ENCODE measurements at places on chromosomes 1 and 21.
A peak's percentile ranks its signal among the peaks of the same experiment; 100 is the strongest.

GRCh38 chr1:44261171-44261817, 48.0 kb downstream of the DMAP1 start:
- DNase-seq, result peak; percentile 20

DNA sequence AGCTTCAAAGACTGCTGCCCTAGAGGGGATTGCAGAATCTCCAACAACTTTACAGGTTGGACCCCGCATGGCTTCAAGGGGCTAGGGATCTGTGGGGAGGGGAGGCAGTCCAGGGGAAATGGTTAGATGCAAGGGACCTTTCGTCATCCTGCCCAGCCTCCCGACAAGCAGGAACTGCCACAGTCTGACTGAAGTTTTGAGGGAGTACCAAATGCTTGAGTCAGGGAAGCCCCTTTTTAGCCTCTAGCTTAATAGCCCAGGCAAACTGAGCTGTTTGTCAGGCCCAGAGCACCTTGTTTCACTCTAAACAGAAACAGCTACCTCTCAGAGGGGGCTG, 1.1 kb downstream of the TOR3A start:
- DNase-seq, result no peak

DNA sequence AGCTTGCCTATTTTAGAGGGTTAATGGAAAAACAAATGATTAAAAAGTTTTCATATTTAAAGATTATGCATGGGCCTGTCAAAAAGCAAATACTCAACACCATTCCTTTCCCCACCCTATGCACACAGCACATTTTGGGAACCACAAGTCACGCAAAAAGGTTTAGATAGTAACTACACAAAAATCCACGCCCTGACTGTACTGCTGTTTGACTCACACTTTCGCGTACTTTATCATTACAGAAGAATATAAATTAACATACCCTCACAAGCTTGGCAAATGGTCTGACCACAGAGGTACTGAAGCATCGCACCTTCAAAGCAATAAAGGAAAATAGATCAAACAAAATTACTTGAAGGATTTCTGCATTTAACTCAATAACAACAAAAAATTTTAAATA, 1.4 kb downstream of the ATP5PO start:
- DNase-seq, result no peak

DNA sequence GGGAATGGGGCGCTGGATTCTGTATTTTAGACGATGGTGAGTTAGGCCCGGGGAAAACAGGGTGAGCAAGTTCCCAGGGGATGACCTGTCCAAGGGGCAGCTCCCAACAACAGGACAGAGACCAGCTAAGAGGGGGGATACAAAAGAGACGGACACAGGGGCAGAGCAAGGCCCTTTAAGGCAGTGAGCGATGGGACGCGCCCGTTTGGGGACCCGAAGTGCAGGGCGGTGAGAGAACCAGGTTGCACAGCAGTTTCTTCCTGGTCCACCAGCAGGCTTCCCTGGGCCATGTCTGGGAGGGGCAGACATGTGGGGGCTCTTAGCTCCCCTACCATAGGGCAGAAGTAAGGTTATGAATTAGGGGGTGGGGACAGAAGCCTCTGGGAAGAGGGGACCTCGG, 22.0 kb downstream of the INAVA start:
- no peak for DNase-seq

- DNase-seq, result no peak
Observed at GRCh38 chr21:31623664-31624063, 35.8 kb upstream of the SOD1 start.

DNA sequence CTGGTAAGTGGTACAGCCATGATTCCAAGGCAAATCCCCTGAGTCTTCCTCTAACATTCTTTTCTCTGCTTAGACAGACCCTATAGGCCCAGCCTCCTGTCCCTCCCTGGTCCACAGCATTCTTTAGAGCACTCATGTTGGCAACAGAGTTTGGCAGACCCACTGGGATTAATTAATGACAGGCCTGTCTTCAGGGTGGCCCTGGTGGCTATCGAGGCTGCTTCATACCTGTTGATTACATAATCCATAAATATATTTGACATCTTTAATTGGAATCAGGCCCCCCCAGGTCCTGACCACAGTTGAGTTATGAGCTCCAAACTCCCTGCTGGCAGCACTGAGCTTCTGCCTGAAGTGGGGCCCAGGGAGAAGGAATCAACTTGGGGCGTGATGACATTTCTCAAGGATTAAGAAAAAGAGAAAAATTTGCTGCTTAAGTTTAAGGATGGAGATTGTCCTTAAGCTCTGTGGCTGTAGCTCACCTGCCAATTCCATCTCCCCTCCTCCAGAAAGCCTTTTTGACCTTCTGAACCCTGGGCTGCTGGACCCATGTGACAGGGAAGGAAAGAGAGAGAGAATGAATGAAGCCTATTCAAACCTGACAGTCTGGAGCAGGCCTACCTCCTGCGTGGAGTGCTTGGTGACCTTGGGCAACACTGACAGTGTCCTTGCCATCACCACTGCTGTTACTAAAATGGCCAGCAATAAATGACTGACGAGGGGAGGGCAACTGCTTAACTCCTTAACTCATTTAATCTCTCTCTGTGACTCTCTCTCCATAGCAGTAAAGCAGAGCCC, 156.6 kb downstream of the TRABD2B start:
- DNase-seq, result no peak

GRCh38 chr21:44982558-44983250, 42.9 kb downstream of the SLX9 start:
- no peak for DNase-seq

GRCh38 chr1:14027099-14027498, 327.1 kb downstream of the PRDM2 start:
- no peak for DNase-seq

- no peak for DNase-seq
Observed at GRCh38 chr1:224922404-224923164, 6.9 kb upstream of the DNAH14 start.

DNA sequence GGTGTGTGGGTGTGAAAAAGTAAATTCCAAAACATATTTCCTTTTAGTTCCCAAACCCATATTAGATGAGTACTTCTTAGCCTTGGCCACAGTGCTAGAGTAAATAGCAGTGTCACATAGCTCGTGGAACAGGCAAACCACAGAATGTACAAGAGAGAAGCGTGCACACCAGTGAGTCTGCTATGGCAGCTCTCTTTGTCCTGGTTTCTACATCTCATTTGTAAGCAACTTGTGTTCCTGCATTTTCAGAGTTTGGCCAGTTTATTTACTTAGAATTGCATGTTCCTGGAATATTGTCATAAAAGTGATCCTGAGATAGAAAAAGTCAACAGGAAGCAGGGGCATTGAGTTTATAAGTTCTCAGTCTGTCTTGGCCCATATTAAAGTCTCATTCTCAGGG, 142.1 kb downstream of the DHRS3 start:
- DNase-seq, result no peak

DNA sequence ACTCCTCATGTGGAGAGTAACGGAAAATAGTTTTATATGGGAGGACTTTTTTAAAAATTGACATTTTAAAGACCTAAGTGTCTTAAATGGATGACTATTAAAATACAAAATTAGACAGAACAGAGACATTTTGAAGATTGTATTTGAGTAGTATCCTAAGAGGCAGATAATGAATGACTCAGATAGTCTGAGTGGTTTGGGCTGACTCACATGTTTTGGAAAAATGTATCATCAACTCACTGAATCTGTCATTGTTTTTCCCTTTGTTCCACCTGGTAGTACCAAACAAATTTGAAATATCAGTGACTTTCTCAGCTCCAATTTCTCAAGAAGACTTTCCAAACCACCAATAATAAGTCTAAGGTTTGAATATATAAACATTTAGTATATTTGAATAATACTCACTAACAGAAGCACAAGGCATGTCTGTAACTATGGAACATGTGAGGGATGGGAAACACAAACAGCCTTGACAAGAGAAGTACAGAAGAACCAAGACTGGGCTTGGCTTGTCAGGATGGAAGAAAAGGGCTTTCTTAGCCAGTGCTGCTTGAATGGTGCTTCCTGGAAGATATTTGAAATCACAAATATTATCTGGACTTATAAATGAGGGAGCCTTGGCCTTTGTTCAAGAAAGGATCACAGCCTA, 90.6 kb downstream of the SGIP1 start:
- no peak for DNase-seq

- DNase-seq, result no peak
Observed at GRCh38 chr1:164725401-164725800, 166.4 kb downstream of the PBX1 start.

- DNase-seq, result no peak
Observed at GRCh38 chr1:164805399-164805798, 246.4 kb downstream of the PBX1 start.

DNA sequence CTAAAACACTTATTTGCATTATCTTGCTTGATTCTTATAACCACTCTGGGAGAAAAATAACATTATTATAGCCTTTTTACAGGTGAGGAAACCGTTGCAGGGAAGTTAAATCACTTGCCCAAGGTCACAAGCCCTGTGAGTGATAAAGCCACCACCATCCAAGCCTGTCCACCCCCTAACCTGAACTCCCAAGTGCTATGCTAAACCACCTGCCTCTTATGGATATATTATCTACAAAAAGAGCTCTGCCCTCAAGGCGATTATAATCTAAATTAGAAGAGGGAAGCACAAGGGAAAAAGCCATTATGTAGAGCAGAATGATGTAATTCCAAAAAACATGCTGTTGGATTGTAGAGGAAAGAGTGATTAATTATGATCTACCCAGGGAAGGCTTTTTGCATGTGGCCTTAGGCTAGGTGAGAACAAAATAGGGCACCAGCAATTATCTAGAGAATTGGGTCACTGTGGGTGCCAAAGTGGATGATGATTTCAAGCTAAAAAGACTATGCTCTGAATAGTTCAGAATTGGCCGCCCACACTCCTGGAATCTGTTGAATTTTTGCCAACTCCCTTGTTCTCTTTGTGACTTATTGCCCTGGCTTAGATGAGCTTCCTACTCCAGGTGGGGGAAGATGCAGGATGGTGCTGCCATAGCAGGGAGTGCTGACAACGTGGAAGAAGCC, 205.3 kb downstream of the FGGY start:
- DNase-seq, result no peak

DNA sequence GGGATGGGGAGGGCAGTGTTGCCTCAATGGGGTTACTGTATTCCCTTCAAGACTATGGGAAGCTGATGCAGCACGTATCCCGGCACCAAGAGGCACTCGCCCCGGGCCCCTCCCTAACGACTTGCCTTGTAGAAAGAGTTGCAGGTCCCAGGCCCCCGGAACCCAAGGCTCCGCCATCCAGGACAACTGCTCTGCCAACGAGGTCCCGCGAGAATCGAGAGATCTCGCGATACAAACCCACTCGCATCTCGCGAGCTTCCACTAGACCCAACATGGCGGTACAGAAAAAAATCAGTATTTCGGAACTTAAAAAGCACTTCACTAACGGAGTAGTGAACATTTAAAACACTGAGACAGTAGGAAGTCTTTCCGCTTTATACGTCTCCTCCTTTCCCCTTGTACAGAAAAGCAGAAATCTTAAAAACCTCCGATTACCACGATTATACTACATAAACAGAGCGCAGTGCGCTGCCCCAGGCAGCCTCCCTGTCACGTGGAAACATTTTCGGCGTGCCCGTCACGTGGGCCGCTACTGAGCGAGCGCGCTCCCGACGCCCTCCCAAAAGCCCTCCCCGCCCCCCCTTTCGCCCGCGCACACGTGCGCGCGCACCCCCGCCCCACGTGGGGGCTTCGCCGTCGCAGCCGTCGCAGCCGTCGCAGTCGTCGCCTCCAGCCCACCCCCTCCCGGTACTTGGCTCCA, at the start of gene ZZZ3:
ZZZ3 (minus strand) TSS at position 199 of the 700 bp plus-strand sequence. CDS start 49,304 bp downstream, outside the sequence.
- peak; percentile 79 for DNase-seq

DNA sequence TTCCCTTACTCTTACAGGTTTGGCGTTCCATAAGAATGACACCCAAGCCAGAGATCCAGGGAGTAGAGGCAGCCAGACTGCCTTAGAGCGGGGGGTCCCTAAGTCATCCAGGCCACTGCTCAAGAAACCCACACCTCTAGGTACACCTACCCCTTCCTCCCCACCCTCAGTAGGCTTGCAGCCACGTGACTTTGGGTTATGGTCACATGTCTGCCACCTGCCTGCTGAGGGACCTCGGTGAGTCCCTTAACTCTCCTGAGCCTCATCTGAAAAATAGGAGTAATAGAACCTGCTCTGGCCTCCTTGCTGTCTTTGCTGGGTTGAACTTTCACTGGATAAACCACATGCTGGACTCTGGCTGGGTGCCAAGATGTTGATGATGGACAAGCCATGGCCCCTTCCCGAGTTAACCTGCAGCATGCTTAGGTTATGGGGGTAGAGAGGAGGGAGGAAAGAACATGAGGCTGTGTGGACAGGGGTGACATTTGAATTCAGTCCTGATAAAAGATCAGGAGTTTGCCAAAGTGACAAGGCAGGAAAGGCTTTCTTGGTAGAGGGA, 4.5 kb downstream of the RPS6KA1 start:
- no peak for DNase-seq

DNA sequence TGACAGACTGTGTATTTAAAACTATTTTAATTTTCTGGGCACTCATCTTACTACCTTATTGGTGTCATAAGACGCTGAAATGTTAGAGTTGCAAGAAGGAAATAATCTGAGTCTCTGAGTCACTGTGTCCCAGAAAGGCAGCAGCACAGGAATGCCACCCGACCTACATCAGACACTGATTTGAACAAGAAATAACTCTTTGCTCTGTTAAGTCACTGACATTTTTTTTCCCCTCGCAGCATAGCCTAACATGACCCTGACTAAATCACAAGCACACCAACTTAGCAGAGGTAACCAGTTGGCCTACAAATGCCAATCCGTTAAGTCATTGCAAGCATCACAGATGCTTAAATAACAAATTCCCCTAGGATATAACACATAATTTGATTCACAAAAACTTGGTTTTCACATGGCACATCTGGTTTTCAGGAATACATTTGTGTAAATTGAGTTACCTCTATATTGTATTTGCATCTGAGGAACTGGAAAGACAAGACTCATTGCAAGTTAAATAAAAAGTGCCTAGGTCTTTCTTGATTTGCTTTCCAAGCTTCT, 349.1 kb downstream of the SEC16B start:
- DNase-seq, result no peak

DNA sequence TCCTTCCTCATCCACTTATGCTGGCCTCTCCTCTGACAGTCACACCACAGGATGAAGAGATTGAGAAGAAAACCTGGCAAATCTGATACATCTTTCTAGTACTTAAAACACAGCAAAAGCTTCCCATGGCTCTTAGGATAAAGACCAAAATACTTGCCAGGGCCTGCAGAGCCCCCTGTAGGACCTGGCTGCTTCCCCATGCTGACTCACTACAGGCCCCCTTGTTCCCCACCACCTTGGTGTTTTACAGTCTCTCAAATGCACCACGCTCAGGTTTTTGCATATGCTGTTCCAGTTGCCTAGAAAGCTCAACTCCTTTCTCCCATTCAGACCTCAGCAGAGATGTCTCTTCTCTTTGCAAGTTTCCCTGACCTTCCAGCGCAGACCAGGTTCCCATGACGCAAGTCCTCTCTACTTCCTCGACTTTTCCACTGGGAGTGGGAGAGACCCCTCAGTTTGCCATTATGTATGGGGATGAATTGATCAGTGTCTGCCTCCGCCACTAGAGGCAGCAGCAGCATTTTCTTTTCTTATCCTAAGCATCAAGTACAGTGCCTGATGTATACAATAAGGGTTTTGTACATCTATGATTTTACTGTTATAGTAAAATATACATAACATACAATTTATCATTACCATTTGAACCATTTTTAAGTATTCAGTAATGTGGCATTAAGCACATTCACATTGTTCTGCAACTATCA, 113.8 kb upstream of the C8B start:
- no peak for DNase-seq

- no peak for DNase-seq
Observed at GRCh38 chr21:18877917-18878316, 474.3 kb upstream of the TMPRSS15 start.
